ENCODE measurements at places on chromosomes 1 and 21.

GRCh38 chr1:1677718-1678580, 14.6 kb downstream of the SLC35E2B start:
- no peak for DNase-seq

- DNase-seq = peak; percentile 68
These were observed 12.6 kb downstream of the ZC3H12A start for GRCh38 chr1:37486680-37487618.

DNA sequence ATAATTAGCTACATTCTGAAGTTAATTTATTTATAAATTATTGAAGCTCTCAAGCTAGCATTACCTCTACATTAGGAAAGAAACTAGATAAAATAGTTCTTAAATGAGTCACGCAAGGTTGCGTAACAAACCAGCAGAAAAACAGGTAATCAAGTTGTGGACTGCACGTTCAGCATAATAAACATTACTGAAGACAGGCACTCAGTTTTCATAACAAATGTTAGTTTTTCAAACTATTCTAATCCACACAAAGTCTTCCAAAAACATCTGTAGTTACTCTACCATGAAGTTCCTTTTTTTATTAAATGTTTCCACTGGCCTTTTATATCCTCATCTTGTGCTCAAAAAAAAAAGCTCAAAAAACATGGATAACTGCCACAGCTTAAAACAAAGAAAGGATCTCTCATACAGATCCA, 1.3 kb downstream of the TOR1AIP2 start:
- DNase-seq = no peak

DNA sequence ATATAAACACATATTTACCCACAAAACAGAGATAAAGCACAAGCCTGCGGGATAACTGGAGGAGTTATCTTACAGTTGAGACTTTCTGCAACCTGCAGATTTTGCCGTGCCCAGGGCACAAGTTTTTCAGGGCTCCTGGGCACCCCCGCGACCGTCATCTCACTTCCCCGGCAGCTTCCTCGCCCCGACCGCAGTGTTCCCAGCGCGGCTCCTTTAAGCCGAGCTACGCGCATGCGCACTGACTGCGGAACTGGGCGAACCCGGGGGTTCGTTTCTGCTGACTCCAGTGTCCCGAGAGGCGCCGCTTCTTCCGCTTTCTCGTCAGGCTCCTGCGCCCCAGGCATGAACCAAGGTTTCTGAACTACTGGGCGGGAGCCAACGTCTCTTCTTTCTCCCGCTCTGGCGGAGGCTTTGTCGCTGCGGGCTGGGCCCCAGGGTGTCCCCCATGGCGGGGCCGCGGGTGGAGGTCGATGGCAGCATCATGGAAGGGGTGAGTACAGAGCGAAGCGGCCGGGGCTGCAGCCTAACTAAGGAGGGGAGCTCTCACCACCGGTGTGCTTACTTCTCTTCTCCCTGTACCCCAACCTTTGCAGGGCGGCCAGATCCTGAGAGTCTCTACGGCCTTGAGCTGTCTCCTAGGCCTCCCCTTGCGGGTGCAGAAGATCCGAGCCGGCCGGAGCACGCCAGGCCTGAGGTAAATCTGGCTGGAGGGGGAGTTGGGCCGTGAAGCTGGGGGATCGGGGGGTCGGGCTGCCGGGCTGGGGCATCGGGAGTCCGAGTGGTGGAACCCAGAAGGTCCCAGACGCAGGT, at the start of gene RTCA:
Gene RTCA (plus strand): TSS at position 286 of the 810 bp plus-strand sequence. CDS start 160 bp downstream, at position 446.
- DNase-seq = peak; percentile 86

GRCh38 chr1:117232531-117232930, 21.8 kb upstream of the VTCN1 start:
- no peak for DNase-seq

DNA sequence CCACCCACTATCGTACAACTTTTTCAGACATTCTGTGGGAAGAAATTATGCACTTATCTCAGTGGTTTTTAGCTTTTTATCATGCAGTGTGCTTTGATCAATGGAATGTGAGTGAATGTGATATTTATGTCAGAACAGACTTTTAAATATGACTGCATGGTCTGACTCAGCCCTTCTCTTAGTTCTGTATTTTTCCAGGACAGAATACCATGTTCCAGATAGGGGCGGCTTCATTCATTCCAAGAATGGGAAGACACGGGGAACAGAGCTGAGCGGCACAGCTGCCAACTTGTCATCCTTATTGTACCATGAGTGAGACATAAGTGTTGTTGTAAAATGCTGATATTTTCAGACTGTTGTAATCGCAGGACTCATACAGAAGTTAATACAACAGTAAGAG, 214.6 kb upstream of the NCAM2 start:
- DNase-seq = no peak

- DNase-seq = no peak
These were observed 48.5 kb downstream of the RHBG start for GRCh38 chr1:156417401-156418020.

DNA sequence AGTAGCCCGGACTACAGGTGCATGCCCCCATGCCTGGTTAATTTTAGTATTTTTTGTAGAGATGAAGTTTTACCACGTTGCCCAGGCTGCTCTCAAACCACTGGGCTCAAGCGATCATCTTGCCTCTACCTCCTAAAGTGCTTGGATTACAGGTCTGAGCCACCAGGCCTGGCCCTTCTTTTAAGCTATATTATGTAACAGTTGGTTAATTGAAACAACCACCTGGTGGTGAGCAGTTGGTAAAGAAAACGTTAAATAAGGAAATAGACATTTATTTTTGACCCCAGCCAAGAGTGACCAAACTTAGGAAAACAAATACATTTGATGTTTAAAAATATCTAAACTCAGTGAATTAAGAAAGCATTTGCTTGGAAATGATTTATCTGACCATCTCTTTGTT, 12.1 kb upstream of the PDC start:
- DNase-seq = no peak

DNA sequence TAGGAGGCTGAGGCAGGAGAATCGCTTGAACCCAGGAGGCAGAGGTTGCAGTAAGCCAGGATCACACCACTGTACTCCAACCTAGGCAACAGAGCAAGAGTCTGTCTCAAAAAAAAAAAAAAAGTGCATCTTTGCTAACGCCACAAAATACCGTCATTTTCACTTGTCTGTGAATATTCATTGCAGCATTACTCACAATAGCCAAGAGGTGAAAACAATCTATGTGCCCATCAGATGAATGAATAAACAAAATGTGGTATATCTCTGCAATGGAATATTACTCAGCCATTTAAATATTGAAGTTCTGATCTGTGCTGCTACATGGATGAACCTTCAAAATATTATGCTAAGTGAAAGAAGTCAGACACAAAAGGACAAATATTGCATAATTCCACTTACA, 7.9 kb upstream of the TIAM1 start:
- no peak for DNase-seq

GRCh38 chr1:101431956-101432510, 195.2 kb downstream of the S1PR1 start:
- DNase-seq = no peak

DNA sequence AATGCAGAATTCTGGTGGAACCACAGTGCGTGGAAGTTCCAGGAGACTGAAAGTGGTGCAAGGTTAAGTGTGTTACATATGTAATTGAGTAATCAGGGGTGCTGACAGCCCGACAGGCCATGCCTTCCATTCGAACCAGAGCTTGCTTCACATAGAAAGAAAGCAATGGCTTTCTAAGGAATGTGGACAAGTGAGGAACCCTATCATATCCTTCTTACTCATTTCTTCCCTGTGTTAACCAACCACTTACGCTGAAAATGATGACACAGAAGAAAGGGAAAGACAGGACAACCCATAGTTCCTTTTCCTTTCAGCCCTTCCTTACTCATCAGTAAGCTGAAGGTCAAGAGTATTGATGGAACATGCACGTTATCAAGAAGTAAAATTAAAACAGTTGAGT, 48.1 kb upstream of the KCNA3 start:
- no peak for DNase-seq

GRCh38 chr1:216314379-216315095, 108.7 kb downstream of the USH2A start:
- DNase-seq = no peak

DNA sequence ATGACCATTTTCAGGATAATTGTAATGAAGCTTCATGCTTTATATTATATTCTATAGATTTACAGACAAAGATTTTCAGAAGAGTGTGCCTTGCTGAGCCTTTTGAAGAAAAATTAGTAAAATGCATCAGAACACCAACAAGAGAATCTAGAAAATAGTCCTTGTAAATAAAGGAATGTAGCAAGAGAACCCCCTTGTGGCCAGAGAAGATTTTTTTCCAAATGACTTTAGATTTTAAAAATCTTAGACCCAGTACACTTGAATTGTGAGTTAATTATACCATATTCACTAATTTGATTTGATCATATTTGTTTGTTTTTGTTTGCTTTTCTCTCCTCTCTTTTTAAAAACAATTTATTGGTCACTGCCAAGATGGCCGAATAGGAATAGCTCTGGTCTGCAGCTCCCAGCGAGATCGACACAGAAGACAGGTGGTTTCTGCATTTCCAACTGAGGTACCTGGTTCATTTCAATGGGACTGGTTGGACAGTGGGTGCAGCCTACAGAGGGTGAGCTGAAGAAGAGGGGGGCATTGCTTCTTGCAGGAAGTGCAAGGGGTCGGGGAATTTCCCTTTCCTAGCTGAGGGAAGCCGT, 12.8 kb upstream of the IFI44L start:
- DNase-seq = no peak

- DNase-seq = peak; percentile 4
These were observed 143.2 kb downstream of the KCTD3 start for GRCh38 chr1:215710036-215710898.

DNA sequence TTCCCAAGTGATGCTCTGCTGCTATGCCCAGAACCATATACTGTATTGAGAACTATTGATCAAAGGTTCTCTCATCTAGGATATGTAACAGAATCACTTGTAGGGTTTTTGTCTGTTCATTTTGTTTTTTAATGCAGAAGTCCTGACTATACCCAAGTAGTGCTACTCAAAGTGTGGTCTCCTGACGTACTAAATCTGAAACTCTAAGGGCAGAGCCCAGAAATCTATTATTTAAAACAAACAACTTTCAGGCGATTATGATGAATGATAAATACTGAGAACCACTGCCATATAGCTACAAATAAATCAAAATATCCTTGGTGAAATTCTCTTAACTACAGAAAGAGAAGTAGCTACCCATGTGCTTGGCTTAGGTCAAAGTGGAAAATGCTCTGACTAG, 10.1 kb downstream of the ZZZ3 start:
- no peak for DNase-seq

DNA sequence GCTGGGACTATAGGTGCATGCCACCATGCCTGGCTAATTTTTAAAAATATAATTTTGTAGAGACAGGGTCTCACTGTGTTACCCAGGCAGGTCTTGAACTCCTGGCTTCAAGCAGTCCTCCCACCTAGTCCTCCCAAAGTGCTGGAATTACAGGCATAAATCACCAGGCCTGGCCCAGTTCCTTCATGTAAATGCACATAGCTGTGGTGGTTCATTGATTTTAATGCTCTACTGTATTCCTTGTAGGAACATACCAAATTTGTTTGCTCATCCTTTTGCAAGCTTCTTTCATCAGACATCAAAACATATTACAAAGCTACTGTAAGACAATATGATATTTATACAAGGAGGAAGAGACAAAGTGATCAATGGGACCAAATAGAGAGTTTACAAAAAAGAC, 237.5 kb upstream of the ESRRG start:
- no peak for DNase-seq

DNA sequence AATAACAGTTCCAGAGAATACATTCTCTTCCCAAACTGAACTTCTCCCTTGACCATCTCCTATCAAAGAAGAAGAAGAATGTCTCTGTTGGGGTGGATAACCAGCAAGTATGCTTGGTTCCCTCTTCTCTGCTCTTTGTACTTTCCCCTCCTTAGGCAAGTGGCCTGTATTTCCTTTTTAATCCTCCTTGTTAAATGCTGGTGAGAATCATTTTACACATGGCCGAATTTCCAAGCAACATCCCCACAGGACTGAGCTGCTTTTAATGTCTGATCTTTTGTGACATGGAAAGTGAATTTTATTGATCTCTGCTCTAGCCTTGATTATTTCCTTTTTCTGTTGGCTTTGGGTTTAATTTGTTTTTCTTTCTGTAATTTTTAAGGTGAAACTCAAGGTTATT, 336.7 kb downstream of the DUSP10 start:
- no peak for DNase-seq

DNA sequence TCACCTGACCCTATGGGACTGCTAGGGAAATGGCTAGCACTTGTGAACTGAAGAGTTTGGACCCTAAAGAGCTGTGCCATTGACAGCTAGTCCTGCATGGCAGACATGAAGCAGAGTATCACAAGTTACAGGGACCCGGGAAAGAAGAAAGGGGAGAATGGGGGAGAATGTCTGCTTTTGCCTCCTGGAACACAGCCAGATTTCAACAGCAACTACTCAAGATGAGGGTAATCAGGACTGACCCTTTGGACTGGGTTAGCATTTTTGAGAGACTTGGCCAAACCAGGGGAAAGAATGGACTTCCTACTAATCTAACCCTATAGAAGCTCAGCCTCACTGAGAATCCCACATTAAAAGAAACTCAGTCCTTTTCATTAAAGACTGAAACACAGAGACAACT, 8.7 kb upstream of the UTP25 start:
- DNase-seq = no peak

GRCh38 chr1:235954306-235955283, 87.9 kb upstream of the LYST start:
- DNase-seq = no peak

DNA sequence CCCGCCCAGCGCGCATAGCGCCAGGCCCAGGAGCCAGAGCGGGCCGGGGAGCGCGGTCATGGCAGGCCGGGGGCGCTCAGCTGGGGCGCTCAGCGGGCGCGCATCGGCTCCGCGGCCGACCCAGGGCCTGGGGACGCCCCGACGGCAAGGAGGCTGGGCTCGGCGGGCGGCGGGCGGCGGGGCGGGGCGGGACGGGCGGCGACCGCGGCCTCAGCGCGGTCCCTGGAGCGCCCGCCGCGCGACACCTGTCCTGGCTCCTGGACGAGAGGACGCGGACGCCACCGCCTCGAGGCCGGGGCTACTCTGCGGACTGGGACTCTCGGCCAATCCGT, 273 bp downstream of the BMP8B start:
- no peak for DNase-seq

- no peak for DNase-seq
These were observed 12.1 kb downstream of the ARHGEF16 start for GRCh38 chr1:3466366-3467075.

- DNase-seq = no peak
These were observed 84.5 kb upstream of the RGS4 start for GRCh38 chr1:162984699-162985098.

GRCh38 chr1:244065063-244065793, 14.1 kb downstream of the ZBTB18 start:
- DNase-seq = no peak

- DNase-seq = no peak
These were observed 283.9 kb downstream of the LRRC40 start for GRCh38 chr1:69921486-69921885.

- DNase-seq = no peak
These were observed 58.1 kb downstream of the ZSWIM5 start for GRCh38 chr1:45148209-45148825.
